Germinal center (tissue), 1 donor: ENCODE measurements at places on chromosomes 3 and 15.

GRCh38 chr3:24111711-24112110 is 166.6 kb downstream of the NR1D2 start:
- DNase-seq = no peak

DNA sequence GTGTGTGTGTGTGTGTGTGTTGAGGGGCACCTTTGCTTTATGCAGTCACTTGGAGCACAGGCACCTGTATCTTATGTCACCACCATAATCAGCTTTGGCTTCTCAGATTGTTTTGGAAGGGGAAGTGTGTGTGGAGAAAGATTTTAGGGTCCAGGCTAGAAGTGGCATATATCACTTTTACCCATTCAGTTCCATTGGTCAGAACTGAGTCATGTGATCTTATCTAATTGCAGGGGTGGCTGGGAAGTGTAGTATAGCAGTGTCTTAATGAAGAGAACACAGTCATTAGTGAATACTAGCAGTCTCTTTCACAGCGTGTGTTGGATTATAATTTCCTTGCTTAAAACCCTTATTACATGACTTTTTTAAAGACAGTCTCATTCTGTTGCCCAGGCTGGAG is 20.6 kb downstream of the NCK1 start:
- peak; percentile 35 for DNase-seq

DNA sequence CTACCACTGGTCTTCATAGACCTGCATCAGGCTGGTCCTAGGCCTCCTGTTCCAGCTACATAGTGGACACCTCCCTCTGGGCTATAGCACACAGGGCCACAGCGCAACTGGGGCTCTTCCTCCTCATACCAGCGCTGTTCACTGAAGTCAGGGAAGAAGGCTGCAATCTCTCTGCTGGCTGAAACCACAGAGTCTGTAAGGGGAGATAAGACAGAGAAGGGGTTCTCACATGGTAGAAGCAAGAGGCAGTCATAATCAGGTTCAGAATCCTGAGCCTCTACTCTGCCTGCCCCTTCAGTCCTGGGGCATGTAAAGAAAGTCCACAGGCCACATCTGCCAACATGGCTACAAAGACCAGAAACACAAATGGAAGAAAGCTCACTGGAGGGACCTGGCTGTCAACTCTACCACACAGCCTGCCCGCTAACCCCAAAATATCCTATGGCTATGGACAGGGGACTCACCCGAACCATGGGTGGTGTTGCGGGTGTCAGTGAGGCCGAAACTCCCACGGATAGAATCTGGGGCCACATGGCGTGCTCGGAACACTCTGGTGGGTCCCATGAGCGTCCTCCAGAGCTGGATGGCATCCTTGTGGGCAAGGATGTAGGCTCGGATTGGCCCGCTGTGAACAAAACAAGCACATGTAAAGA is 38.7 kb downstream of the SPINK8 start:
- DNase-seq = no peak

GRCh38 chr15:80978685-80979329 is 10.8 kb downstream of the MESD start:
- DNase-seq = no peak

DNA sequence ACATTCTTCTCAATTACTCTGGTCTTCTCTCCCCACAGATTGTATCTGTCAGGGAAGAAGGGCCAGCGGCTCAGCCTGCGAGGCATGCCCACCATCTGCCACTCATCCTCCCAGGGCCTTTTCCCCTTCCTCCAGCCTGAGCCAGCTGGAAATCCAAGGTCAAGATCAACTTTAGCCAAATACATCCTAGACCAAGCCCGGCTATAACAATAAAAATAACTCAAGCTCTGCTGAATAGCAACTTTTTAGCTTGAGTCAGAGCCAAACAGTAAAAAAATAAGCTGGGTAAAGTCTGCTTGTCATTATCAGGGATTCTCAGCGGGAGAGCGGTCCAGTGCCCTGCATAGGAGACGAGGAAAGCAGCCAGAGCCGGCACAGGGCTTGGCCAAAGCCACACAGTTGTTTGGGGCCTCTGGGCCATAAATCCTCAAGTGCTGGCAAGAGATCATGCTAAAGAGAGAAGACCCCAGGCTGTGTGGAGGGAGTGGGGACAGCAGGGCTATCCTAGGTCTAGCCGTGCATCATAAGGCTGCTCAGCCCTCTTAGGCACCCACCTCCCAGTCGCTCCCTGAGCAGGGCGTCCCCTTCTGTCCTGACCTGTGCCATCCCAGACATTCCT is 76.2 kb upstream of the HERC1 start:
- no peak for DNase-seq

DNA sequence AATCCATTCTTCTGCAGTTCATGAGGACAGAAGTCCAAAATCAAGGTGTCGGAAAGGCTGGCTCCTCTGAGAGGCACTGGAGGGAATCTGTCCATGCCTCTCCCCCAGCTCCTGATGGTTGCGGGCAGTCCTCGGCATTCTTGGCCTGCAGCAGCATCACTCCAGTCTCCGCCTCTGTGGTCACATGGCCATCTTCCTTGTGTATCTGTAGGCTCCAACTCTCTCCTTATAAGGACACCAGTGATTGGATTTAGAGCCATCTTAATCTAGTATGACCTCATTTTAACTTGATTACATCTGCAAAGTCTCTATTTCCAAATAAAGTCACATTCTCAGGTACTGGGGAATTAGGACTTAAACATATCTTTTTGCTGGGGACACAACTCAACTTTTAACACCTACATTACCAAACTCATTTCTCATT is 56.0 kb upstream of the FLNB start:
- DNase-seq = no peak

- DNase-seq = no peak
Observed at GRCh38 chr3:105812194-105812586, 56.6 kb downstream of the CBLB start.

GRCh38 chr15:76752549-76752948 is 152.6 kb downstream of the SCAPER start:
- DNase-seq = no peak

DNA sequence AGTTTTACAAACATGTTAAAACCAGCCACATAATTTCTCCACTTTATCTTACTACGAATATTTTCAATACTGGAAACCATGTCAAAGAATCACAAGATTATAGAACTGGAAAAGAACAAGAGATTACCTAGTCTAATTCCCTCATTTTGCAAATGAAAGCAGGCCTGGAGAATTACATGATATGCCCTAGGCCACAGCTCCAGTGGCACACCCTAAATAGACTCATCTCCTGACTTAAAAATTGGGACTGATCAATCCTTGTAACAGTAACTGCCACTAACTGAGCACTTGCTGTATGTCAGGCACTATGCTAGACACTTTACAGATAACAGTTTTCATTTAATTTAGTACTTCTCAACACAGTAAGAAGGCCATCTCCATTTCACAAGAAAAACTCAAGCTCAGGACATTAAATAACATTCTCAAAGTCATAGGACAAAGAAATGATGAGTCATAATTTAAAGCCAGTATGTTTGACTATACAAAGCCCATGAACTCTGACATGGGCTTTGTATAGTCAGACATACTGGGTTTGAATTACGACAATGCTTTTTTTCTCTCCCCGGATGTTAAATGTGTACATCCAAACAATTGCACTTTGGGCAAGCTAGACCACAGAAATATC is 9.4 kb downstream of the IGSF11 start:
- no peak for DNase-seq

DNA sequence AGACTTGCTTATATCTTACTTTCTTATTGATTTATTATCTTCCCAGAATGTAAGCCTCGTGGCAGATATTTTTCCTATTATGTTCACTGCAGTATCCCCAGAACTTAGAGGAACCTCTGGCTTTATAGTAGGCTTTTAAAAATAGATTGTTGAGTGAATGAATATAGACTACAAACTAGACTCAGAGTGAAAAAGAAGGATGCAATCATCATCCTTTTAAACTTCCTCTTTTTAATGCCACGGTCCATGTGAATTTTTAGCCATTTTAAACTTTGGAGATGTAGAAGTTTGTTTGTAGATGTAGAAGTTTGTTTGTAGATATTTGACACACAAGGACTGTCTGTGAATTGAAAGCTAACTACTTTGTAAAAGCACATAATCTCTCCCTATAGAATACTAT is 7.2 kb upstream of the P2RY12 start:
- no peak for DNase-seq

DNA sequence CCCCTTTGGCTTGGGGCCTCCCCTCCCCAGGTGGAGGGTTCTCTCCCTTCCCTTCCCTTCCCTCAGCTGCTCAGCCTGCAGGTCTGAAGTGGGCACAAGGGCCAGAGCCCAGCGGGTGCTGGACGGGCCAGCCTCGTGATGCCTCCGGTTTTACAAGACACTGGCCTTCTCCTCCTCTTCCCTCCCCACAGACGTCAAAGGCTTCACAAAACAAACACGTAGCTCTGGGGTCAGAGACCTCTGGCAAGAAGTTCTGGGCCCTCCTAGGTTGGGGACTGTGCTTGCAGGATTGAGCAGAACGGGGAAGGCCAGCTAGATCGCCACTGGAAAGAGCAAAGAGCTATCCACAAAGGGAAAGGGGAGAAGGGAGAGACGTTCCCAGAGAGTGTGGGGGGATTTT is 81.4 kb upstream of the TPM1 start:
- DNase-seq = no peak

DNA sequence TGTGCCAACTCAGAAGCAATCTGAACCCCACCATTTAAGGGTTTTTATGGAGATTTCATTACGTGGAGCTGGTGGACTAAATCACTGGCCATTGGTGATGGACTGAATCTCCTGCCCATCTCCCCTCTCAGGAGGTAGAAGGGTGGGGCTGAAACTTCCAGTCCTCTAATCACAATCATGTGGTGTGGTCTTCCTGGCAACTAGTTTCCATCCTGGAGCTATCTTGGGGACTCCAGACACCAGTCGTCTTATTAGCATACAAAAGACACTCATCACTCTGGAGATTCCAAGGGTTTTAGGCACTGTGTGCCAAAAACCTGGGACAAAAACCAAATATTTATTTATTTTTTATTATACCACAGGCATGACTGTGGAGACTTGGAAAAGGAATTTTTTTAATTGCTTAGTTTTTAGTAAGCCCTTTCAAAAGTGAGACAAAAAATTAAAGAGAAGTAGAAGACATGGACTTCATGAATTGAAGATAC is 203.6 kb downstream of the WNT5A start:
- DNase-seq = no peak

GRCh38 chr3:9690451-9691450 is 12.9 kb upstream of the CPNE9 start:
- DNase-seq = peak; percentile 81

DNA sequence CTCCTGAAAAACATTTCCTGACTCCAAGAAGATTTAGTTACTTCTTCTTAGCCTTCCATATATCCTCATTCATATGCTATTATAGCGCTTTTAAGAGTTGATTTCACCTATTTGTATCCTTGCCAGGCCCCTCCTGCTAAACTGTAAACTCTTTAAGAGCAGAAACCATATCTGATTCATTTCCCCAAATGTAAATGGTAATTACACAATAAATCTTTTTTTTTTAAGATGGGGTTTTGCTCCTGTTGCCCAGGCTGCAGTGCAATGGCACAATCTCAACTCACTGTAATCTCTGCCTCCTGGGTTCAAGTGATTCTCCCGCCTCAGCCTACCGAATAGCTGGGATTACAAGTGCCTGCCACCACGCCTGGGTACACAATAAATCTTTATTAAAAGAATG is 4.5 kb downstream of the DLEC1 start:
- no peak for DNase-seq

GRCh38 chr3:156371701-156372100 is 183.2 kb downstream of the SSR3 start:
- no peak for DNase-seq

- DNase-seq = no peak
Observed at GRCh38 chr15:75126864-75127580, 74.7 kb upstream of the C15orf39 start.

DNA sequence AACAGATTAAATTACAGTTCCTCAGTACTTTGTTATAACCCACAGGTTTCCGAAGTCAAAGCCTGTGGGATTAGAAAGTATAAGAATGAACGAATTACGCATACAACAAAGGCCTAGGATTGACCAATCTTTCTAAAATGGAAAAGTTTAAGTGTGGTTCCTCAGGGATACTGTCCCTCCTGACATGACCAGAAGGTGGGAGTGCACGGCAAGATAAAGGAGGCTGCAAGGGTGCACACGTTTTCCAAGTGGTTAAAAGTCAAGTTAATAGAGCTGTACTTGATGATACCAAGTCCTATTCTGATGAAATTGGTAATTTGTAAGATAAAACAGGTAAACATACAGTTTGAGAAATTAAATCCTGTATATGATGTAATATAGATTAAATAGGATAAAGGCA is 96.2 kb downstream of the ALDH1A2 start:
- no peak for DNase-seq

DNA sequence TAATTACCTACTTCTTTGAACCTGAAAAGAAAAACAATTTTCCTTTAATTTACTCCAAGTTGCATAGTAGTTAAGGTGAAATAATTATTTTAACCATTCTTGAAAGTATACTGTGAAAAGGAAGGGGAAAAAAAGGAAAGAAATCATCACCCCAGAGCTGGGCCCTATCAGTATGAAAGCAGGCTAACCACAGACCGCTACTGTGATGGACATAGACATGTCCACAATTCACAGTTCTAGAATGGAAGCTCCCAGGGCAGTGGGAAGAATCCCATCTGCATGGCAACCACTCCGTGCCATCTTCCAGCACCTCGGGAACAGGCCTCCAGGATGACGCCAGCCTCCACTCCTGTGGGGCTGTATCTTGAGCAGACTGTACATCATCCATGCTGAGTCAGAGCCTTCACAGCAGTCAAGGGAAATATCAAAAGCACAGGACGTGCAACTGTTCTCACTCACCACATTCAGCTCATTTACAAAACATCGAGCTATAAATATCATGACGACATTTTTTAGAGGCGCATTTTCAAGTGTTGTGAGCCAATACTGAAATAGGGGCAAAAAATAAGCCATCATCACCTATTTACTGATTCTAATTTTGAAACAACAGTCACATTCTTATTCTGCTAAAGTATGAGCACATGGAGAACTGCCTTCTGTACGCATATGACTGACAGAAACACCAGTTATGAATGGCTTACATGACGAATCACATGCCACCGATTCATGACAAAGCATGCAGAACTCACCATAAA is 119.7 kb downstream of the SNRK start:
- no peak for DNase-seq

- no peak for DNase-seq
Observed at GRCh38 chr3:31832551-31832950, 148.5 kb downstream of the OSBPL10 start.

GRCh38 chr3:170475092-170475685 is 56.5 kb downstream of the CLDN11 start:
- no peak for DNase-seq

DNA sequence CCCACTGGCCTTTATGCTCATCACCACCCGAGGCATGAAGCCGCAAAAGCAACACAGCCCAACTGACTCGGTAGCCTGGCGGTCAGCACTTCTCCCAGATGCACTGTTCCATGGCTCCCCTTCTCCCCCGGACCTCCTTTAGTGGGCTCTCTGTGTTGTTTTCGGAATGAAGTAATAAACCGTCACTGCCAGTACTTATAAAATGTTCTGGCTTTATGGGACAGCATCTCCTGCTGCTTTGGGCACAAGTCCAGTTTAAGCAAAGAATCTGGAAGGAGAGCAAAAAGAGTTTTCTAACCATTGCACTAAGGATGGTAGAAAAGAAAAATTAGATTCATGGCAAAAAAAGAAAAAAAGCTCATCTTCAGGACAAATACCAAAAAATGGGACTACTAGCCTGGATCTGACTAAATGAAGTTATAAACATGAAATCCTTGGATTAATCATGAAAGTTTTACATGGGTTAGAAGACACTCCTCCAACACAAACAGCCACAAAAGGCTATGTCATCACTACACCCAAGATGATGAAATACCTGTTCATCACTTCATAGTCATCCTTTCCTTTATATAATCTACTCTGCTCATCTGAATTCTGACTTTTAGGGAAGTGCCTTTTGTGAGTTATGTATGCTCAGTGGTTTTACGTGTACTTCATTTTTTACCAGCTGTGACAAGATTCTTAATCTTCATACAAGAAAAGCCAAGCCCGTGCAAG is 89.5 kb upstream of the UBE2E2 start:
- DNase-seq = peak; percentile 8
